NCI-H2081 treated with DMSO at 0.1 percent for 48 hours (cell line): ENCODE measurements at places on chromosomes 6 and 20.

DNA sequence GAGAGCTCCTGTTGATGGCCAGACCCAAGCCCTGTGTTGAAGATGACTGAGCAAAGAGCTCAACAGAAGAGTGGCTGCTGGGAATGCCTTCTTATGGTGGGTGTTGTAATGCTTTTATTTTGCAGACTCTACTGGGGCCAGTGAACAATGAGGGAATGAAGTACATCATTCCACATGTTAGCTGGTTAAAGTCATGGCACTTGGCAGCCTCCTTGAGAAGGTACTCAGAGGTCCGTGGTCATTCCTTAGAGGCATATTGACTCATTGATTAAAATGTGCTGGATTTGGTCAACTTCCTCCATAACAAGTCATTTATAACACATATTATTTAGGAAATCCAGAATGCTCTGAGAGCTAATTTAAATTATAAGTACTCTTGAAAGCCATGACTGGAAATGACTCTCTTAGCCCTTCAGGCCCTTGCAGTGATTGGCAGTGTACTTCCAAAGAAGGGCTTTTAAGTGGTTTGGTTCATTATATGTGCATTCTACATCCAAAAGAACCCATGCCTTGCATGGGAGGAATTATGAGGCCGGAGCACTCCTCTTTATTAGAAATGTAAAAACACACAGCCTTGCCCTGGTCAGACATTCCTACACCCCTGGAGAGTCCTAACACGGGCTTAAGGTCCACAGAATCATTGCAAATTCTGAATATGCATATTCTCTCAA, 976.9 kb downstream of the KIF16B start:
- DNase-seq: no peak

DNA sequence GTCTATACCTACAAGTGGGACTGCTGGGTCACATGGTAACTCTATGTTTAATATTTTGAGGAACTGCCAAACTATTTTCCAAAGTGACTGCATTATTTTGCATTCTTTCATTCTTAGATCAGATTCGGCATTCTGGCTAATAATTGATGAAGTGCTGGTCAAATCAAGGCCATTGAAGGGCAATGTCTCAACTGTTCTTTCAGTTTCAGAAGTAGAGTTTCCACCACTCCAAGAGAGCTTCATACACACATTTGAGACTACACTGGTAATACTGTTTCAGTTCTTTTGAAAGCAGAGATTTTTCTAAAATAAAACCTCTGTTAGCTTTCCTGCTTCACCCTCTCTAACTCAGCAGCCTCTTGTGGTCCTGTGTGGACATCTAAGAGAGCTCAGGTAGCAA, 154.5 kb downstream of the CFAP61 start:
- no peak for DNase-seq

DNA sequence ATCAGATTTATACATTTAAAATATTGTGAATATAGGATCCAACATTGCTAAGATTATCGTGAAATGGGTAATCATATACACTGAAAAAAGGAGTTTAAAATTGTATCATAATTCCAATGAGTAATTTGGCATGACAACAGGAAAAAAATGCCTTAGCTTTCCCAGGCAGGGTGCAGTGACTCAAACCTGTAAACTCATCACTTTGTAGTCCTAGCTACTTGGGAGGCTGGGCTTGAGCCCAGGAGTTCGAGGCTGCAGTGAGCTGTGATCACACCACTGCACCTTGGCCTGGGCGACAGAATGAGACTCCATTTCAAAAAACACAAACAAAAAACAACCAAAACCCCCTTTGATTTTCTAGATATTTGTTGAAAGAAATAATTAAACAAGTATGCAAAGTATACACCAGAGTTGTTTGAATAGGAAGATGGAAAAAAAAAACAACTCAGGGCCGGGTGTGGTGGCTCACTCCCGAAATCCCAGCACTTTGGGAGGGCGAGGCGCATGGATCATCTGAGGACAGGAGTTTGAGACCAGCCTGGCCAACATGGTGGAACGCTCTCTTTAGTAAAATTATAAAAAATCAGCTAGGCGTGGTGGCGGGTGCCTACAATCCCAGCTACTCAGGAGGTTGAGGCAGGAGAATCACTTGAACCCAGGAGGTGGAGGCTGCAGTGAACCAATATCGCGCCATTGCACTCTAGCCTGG, 98.7 kb downstream of the TRERF1 start:
- DNase-seq: no peak

- no peak for DNase-seq
Observed at GRCh38 chr20:33541797-33542196, 51.9 kb downstream of the CBFA2T2 start.

- no peak for DNase-seq
Observed at GRCh38 chr6:26270903-26271667, 93.9 kb upstream of the BTN3A2 start.

DNA sequence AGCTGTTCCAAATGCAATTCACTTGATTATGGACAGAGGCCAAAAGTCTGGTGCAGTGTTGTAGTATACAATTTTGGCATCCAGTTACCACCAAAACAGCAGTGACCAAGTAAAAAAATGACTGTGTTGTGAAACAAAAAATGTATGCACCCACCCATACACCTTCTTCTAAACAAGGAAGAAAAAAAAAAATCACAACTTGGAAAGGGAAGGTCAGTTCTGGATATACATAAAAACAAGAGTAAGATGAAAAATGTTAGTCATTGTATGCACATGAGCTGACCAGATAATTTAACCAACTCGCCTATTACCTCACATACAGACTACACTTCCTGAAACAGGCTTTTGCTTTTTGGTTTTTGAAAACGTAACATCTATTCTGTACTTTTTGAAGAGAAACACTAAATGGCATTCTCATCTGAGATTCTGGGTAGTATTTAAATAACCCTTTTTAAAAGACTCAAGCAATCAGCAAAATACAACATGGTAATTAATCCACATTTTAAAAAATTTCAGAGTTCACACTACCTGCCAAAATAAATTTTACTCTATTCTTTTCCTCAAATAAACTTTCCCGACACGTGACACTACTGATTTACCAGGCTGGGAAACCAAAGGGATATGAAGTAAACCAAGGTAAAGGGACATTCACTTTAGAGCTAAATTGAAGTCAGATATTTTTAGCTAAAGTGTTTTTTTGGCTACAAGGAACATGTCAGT, 141.6 kb upstream of the SHLD1 start:
- DNase-seq: no peak

- no peak for DNase-seq
Observed at GRCh38 chr6:75363304-75363703, 78.7 kb upstream of the TMEM30A start.

GRCh38 chr6:106501960-106502371, 127.3 kb downstream of the RTN4IP1 start:
- no peak for DNase-seq
